ENCODE measurements at places on chromosomes 12 and 14.
A peak's percentile ranks its signal among the peaks of the same experiment; 100 is the strongest.

GRCh38 chr12:132711080-132711843 lies 620 bp downstream of the PGAM5 start:
- DNase-seq, result peak; percentile 61

- no peak for DNase-seq
These were observed 30.7 kb downstream of the EMP1 start for GRCh38 chr12:13227191-13227590.

- no peak for DNase-seq
These were observed 85.4 kb downstream of the HECTD1 start for GRCh38 chr14:31122098-31122611.

- no peak for DNase-seq
These were observed 47.4 kb downstream of the COCH start for GRCh38 chr14:30921788-30922187.

DNA sequence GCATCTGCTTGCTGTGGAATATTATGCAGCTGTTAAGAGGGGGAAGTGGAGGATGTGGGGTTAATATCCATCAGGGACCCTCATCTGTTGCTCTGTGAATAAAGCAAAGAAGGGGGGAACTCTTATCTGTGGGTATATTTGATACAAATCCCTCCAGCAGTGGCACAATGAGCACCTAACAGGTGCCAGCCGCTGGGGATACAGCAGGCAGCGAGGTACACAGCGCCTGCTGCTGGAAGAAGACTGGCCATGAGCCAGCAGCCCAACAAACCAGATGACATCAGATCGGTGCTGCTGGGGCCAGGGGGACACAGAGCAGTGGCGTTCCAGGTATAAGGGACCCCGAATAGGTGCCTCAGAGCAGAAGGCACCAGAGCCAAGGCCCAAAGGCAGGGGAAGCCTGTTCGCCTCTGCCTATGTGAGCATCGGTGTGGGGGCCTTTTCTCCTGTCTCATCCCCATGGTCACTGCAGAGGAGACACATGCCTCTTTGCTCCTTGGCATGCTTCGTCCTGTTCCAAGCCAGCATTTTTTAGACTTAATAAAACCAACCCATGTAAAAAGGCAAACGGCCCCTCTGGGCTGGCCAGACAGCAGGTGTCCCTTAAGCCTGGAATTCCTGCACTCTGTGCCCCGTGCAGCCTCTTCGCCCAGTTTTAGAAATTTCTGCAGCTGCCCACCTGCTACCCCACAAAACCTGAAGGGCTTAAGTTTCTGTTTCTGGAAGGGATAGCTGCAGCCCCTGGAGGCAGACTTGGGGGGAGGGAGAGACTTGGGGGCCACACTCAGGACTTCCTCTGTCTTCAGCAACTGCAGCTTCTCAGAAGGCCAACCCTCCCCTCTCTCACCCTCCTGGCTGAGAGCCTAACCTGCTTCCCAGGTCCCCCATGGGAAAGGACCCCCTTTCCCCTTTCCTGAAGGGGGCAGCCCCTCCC lies 1.6 kb upstream of the CKB start:
- DNase-seq, result no peak

DNA sequence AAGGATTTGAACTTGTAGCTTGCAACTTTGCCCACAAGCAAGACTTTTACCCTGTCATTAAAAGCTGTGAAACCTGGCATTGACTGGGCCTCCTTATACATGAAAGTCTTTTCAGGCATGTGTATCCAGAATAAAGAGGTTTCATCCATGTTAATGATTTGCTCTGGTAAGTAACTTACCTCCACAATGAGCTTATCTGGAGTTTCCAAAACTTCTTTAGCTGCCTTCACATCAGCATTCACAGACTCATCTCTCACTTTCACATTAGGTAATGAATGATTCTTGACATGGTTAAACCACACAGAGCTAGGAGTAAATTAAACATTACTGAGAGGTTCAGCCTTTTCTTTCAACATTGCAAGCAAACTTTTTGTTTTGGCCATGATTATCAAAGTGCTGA lies 234.4 kb upstream of the CLEC14A start:
- DNase-seq, result no peak

DNA sequence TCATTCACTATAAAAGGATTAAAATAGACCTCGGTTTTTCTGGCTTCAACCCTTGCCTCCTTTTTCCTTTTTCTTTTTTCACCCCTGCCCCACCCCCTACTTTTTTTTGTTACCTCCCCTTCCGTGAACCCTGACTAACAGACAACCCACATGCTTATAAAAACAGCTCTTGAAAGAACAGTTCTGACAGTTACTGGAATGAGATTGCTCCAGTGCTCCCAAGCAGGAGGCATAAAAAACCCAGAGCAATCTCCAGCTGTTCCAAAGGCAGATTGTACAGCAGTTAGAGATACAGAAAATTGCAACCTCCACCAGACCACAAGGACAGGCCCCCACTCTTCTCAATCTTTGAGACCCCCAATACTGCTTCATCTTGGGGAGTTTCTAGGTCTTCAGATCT lies 29.9 kb upstream of the TMEM260 start:
- DNase-seq, result no peak

DNA sequence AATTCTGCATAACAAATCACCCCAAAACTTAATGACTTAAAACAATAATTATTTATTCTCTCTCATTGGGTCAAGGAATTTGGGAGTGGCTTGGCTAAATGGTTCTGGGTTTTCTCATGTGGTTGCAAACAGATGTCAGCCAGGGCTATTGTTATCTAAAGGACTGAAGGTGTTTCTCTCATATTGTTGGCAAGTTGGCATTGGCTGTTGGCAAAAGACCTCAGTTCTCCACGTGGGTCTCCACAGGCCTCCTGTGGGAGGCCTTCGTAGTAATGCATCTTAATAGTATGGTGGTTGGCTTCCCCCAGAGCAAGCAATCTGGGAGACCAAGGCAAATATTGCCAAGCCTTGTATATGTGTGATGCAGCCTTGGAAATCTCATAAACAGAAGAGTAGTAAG lies 14.4 kb downstream of the GALNT16 start:
- no peak for DNase-seq

GRCh38 chr14:100058777-100059437 lies 6.3 kb upstream of the EVL start:
- DNase-seq, result no peak

DNA sequence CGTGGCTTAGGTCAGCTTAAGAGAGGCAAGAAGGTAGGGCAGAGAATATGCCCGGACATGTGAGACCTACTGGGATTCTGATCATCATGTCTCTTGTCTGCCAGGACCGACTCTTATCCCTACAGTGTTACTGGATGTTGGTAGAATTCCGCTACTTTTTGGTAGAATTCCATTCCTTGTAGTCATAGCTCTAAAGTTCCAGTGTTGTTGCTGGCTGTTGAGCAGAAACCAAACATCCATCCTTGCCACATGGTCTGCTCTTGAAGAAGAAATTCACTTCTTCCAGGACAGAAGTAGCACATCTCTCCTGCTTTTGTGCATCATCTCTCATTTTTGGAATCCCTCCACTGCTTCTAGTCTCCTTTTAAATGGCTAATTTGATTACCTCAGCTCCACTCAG lies 453.7 kb downstream of the RPL10L start:
- DNase-seq, result no peak

DNA sequence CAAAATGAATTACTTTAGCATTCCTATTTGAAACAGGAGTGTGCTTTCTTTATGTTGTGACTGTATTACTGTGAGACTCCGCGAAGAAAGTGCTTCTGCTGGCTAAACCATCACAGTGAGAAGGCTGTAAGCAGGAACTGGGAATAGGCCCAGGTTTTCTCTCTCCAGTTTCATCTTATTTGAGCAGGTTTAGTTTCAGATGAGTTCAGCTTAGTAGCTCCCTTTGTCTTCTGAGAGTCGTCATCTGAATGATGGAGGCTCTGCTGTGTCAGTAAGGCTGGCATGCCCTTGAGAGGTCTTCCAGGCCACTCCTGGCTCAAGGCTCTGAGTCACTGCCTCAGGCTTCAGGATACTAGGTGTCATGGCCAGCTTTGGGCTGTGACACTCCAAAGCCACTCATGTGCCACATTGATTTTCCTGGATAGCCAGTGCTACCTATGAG lies 205.6 kb upstream of the RGS6 start:
- DNase-seq, result no peak

- no peak for DNase-seq
These were observed 83.6 kb upstream of the DIO3 start for GRCh38 chr14:101477648-101478047.

- DNase-seq, result no peak
These were observed 48.9 kb downstream of the RNF34 start for GRCh38 chr12:121448771-121449315.

DNA sequence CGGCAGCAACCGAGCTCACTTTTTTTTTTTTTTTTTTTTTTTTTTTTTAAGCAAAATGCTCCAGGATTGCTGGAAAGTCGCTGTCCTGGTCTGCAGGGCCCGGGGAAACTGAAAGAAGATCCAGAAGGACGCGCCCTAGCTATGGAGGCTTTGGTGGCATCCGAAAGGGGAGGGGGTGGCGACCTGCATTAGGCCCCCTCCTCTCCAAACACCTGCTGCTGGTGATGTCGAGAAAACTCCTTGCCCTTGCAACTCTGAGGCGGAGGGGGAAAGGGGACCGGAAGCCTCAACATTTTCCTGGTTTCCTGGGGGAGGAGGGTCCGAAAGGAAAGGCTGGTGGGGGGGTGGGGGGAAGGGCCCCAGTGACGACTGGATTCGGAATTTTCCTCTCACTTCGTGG lies 421.1 kb downstream of the VRK1 start:
- DNase-seq, result no peak

DNA sequence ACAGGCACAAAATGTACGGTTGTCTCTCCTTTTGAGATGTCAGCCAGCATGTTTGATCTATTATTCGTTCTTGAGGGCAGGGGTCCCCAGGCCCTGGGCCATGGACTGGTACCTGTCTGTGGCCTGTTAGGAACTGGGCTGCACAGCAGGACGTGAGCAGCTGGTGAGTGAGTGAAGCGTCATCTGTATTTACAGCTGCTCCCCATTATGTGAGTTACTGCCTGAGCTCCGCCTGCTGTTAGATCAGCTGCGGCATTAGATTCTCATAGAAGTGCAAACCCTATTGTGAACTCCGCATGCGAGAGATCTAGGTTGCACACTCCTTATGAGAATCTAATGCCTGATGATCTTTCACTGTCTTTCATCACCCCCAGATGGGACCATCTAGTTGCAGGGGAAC lies 41.4 kb upstream of the SCN8A start:
- no peak for DNase-seq

- DNase-seq, result no peak
These were observed 287.5 kb downstream of the GALC start for GRCh38 chr14:87705439-87705896.

GRCh38 chr12:15756822-15757221 lies 32.4 kb downstream of the EPS8 start:
- DNase-seq, result no peak

All from activated naive CD8-positive, alpha-beta T cell treated with anti-CD3 and anti-CD28 coated beads, Interleukin-2, amount 10 ng/mL, durations not matched to agents 7 days and 5 days (primary cell).